ENCODE measurements at places on chromosomes 3 and 15. TPM values are rescaled to one million over a fixed set of nuclear protein-coding genes. Genes with fewer than 3 reads are reported as not detected.

DNA sequence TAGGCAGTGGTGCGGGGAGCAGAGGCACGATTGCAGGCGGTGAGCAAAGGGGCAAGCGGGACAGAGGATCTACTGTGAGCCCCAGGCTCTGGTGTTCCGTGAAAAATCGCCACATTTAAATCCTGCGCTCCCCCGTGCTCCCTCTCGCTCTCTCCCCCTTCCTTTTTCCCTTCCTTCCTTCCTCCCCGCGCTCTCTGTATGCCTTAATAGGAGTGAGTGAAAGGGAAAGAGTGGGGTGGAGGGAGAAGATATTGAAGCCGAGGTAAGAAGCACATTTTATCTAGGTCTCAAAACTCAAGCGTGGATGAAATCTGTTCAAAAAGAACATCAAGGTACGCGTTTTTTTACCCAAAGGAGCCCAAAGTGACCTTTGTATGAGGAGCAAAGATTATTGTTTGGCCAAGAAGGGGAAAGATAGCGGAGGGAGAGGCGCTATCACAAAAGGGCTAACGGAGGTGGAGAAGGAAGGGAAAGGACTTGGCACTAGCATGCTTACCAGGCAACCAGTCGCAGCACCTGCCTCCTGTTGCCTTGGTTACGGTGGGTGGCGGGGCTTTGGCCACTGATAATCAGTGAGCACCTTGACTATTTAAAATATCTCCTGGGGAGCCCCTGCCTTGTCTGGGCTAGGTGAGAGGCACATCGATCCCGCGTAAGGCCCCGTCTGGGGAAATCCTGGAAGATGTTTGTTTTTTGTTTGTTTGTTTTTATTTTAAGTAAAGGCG lies 14.9 kb upstream of the AEN start:
- no peak overlapping the region for H3K4me3 ChIP-seq
- peaks cover 16% of the 10 kb centered on the region for H3K4me1 ChIP-seq
- peaks cover 84% of the 10 kb centered on the region for H3K27me3 ChIP-seq
- no peak overlapping the region for H3K27ac ChIP-seq
- no peak for DNase-seq

GRCh38 chr3:151008699-151009098 lies 36.2 kb upstream of the CLRN1 start:
- no peak overlapping the region for H3K4me3 ChIP-seq
- H3K27me3 ChIP-seq, result peaks cover 9% of the 10 kb centered on the region
- H3K36me3 ChIP-seq, result no peaks in the 10 kb centered on the region

The TRANK1 gene
- total RNA-seq, result 4.5 TPM

- no peaks in the 10 kb centered on the region for H3K27me3 ChIP-seq
- H3K4me3 ChIP-seq, result peak overlapping the region; percentile 85
- peaks cover 6% of the 10 kb centered on the region for H3K36me3 ChIP-seq
- DNase-seq, result no peak
- peak overlapping the region; percentile 96 for H3K27ac ChIP-seq
Observed at GRCh38 chr15:75639191-75639708, 774 bp downstream of the IMP3 start.

DNA sequence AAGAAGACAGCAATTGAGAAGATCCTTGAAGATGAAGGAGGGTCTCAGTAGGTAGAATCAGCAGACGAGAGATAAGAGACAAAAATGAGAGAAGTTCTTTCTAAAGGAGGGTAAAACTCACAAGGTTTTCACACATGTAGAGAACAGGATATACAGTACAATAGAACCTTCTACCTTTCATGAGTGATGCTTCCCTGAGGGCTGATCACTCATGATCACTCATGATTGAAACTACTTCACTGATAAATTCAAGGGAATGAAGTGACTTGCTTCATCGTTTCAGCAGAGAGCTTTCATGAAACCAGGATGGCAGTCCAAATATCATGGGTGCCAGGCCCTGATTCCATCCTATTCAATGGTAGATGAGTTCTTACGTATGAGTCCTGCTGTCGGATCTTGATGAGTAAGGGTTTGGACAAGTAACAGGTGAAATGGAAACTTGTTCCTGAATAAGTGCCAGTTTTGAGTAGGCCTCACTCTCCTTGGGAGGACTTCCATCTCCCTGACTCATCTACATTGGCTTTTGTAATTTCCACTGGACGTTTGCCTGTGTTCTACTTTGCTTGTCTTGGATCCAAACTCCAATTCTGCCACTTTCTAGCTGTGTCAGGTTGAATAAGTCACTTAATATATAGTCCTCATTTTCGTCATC lies 9.6 kb upstream of the CLDN16 start:
- H3K4me3 ChIP-seq, result no peak overlapping the region
- no peak for DNase-seq
- peak overlapping the region; percentile 27 for H3K27ac ChIP-seq
- no peaks in the 10 kb centered on the region for H3K27me3 ChIP-seq
- H3K36me3 ChIP-seq, result no peaks in the 10 kb centered on the region

- DNase-seq, result no peak
- no peaks in the 10 kb centered on the region for H3K27me3 ChIP-seq
- H3K36me3 ChIP-seq, result peaks cover 7% of the 10 kb centered on the region
- no peak overlapping the region for H3K4me3 ChIP-seq
- H3K4me1 ChIP-seq, result peaks cover 5% of the 10 kb centered on the region
- no peak overlapping the region for H3K27ac ChIP-seq
Observed at GRCh38 chr3:28286595-28286994, 45.2 kb downstream of the CMC1 start.

GRCh38 chr15:39592500-39592899 lies 11.6 kb downstream of the THBS1 start:
- H3K4me3 ChIP-seq, result no peak overlapping the region
- no peaks in the 10 kb centered on the region for H3K27me3 ChIP-seq
- no peak for DNase-seq
- H3K36me3 ChIP-seq, result peaks cover 82% of the 10 kb centered on the region
- peaks cover under 1% of the 10 kb centered on the region for H3K4me1 ChIP-seq

The IQCF5 gene
- not detected for total RNA-seq

The CPLX3 gene
- not detected for total RNA-seq

GRCh38 chr15:45399381-45400212 lies 21.3 kb upstream of the GATM start:
- DNase-seq, result no peak
- no peaks in the 10 kb centered on the region for H3K27me3 ChIP-seq
- no peaks in the 10 kb centered on the region for H3K36me3 ChIP-seq
- peaks cover 39% of the 10 kb centered on the region for H3K4me1 ChIP-seq

GRCh38 chr3:196694202-196694638 lies 17.8 kb downstream of the CEP19 start:
- no peak for DNase-seq
- H3K4me3 ChIP-seq, result no peak overlapping the region
- no peaks in the 10 kb centered on the region for H3K27me3 ChIP-seq
- no peak overlapping the region for H3K27ac ChIP-seq

GRCh38 chr3:49454898-49455681 lies 15.0 kb upstream of the DAG1 start:
- DNase-seq, result no peak
- no peak overlapping the region for H3K4me3 ChIP-seq
- no peaks in the 10 kb centered on the region for H3K36me3 ChIP-seq
- no peaks in the 10 kb centered on the region for H3K27me3 ChIP-seq

The PP2D1 gene
- not detected for total RNA-seq

GRCh38 chr3:184353546-184353941 lies 7.9 kb downstream of the CLCN2 start:
- peaks cover 10% of the 10 kb centered on the region for H3K36me3 ChIP-seq
- peaks cover 15% of the 10 kb centered on the region for H3K4me1 ChIP-seq
- no peak for DNase-seq
- H3K27me3 ChIP-seq, result no peaks in the 10 kb centered on the region
- H3K4me3 ChIP-seq, result no peak overlapping the region

- H3K36me3 ChIP-seq, result no peaks in the 10 kb centered on the region
- peaks cover 14% of the 10 kb centered on the region for H3K4me1 ChIP-seq
- H3K27ac ChIP-seq, result no peak overlapping the region
- no peaks in the 10 kb centered on the region for H3K27me3 ChIP-seq
- no peak for DNase-seq
Observed at GRCh38 chr15:93980261-93980911, 251.0 kb upstream of the MCTP2 start.

The SERPINI2 gene
- total RNA-seq, result not detected

The CNTN6 gene
- total RNA-seq, result not detected

DNA sequence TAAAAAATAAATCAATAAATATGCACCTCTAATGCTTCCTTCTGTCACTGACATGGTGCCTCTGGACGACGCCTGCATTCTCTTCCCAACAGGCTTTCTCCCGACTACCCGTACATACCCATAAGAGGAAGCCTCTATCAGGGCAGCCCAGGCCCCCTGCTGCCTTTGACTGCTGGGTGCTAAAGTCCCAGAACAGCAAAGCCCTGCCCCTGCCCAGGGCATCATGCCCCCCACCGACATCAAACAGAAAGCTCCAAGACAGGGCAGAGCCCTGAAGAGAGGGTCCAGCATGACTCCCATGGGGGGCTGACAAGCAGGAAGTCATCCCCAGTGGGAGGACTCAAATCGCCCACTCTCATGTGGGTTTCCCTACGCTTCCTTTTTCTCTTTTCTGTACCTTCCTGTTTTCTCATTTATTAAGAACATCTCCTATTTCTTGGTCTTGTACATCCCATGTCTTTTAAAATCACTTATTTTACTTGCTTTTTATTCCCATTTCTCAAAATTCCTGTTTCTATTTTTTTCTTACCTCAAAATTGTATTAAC lies 23.4 kb downstream of the XPC start:
- no peaks in the 10 kb centered on the region for H3K4me1 ChIP-seq
- peaks cover 87% of the 10 kb centered on the region for H3K36me3 ChIP-seq
- no peak overlapping the region for H3K4me3 ChIP-seq
- no peaks in the 10 kb centered on the region for H3K27me3 ChIP-seq

DNA sequence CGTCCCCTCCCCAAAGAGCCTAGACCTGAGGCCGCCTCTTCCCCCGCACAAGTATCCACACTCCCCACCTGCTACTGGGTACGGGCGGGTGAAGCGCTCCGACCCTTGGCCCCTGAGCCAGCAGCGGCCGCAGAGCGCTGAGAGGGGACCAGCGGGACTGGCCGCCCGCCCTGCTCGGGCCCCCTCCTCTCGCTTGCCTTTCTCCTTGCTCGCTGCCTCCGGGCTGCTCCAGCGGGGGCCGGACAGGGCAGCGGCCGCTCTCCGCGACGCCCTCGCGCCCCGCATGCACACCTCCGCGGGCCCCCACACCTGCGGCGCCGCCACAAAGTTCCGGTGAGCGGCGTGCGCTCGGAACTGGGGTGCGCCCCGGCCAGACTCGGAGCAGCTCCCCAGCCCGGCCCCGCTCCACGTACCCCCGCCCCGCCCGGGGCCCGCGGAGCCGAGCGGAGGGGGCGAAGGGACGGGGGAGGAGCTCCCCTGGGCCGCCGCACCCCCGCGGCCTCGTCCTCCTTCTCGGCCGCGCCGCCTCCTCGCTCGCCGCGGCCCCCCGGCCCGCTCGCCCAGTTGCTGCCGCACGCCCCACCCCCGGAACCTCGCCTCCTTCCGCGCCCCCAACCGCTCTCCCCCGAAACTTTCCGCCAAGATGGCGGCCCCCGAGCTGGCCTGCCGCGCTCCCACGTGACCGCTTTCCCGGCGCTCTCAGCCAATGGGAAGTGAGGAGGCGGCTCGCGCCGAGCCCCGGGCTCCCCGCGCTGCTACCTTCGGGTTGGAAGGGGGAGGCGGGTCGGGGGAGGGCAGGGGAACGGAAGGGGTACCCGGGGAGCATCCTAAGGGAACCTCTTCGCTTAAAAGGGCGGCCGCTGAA lies 704 bp downstream of the DLG1 start:
- peaks cover 36% of the 10 kb centered on the region for H3K4me1 ChIP-seq
- DNase-seq, result peak; percentile 94
- H3K36me3 ChIP-seq, result peaks cover 7% of the 10 kb centered on the region
- peak overlapping the region; percentile 94 for H3K27ac ChIP-seq
- no peaks in the 10 kb centered on the region for H3K27me3 ChIP-seq

DNA sequence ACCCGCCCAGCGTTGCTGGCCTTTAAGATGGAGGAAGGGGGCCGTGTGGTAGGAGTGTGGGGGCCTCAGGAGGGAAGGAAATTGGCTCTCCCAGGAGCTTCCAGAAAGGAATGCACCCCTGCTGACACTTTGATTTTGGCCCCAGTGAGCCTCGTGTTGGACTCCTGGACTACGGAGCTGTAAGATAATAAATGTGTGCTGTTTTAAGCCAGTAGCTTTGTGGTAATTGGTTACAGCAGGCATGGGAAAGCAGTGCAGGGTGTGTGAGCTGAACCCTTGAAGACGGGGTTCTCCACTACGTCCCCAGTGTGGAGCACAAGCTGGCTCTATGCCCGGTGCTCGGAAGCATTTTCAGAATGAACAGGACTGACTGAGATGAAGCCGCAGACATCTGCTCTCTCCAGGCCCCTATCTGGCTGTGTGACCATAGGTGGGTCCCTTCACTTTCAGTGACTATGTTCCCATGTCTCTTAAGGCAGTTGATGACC lies 22.9 kb upstream of the CGNL1 start:
- no peak for DNase-seq
- H3K27me3 ChIP-seq, result no peaks in the 10 kb centered on the region
- no peaks in the 10 kb centered on the region for H3K4me1 ChIP-seq
- no peak overlapping the region for H3K4me3 ChIP-seq
- H3K36me3 ChIP-seq, result no peaks in the 10 kb centered on the region

The CSPG5 gene
- 2.3 TPM for total RNA-seq

GRCh38 chr3:51057121-51057520 lies 328.0 kb upstream of the MANF start:
- no peak for DNase-seq
- no peaks in the 10 kb centered on the region for H3K27me3 ChIP-seq
- H3K36me3 ChIP-seq, result no peaks in the 10 kb centered on the region
- no peak overlapping the region for H3K4me3 ChIP-seq
- no peak overlapping the region for H3K27ac ChIP-seq

GRCh38 chr3:49805367-49805782 lies 2.3 kb downstream of the INKA1 start:
- H3K27me3 ChIP-seq, result no peaks in the 10 kb centered on the region
- peaks cover 53% of the 10 kb centered on the region for H3K4me1 ChIP-seq
- peaks cover 16% of the 10 kb centered on the region for H3K36me3 ChIP-seq
- peak overlapping the region; percentile 94 for H3K27ac ChIP-seq

The MED12L gene
- 0.30 TPM for total RNA-seq

DNA sequence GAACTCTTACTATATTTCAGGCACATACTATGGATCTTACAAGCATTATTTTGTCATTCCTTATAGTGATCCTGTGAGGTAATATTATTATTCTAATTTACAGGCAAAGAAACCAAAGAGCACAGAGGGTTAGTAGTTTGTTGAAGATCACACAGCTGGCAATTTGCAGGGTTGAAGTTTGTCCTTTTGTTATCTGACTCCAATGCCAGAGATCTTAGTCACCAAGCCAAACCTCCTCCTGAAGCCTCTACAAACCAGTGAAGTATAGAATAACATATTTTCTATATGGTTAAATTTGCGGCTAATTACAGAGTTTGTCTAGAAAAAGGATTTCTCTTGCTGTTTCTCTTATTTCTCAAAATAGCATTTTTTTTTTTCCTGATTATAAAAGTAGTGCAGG lies 11.2 kb downstream of the ISLR2 start:
- DNase-seq, result no peak
- H3K4me3 ChIP-seq, result no peak overlapping the region
- H3K27ac ChIP-seq, result no peak overlapping the region

Data from suprapubic skin (tissue), 4 donors.